A549 treated with ZK216348 at 1 μM for 4 hours (cell line): ENCODE measurements at places on chromosomes 1 and 21. TPM values are rescaled to one million over a fixed set of nuclear protein-coding genes. Genes with fewer than 3 reads are reported as not detected.

LEMD1 gene
- not detected in 5 replicates for total RNA-seq

USP1 gene
- total RNA-seq, result 14.1 to 32.3 TPM (median 20.2 TPM) in 5 replicates

F13B gene
- total RNA-seq, result 0.14 to 0.38 TPM in 2 of 5 replicates, not detected in the others

C1orf210 gene
- total RNA-seq, result not detected in 5 replicates

CFHR5 gene
- total RNA-seq, result not detected in 5 replicates

TRPM2 gene
- total RNA-seq, result 4.8 to 9.0 TPM (median 8.0 TPM) in 5 replicates

NFASC gene
- 0.83 to 1.9 TPM (median 1.0 TPM) in 5 replicates for total RNA-seq

NHLH1 gene
- total RNA-seq, result 0.34 to 0.79 TPM (median 0.47 TPM) in 5 replicates

SLC6A9 gene
- total RNA-seq, result 9.0 to 21.2 TPM (median 16.9 TPM) in 5 replicates

CYP4B1 gene
- not detected in 5 replicates for total RNA-seq

C1QTNF12 gene
- total RNA-seq, result 1.2 to 2.6 TPM (median 2.0 TPM) in 4 of 5 replicates, not detected in the other

RHOC gene
- total RNA-seq, result 360 to 386 TPM (median 367 TPM) in 5 replicates

ADAMTS5 gene
- total RNA-seq, result not detected in 5 replicates

ZNF326 gene
- 17.6 to 26.1 TPM (median 18.7 TPM) in 5 replicates for total RNA-seq

PTPN7 gene
- total RNA-seq, result 0.05 to 0.26 TPM in 2 of 5 replicates, not detected in the others

TMEM52 gene
- 0.32 to 1.7 TPM (median 0.82 TPM) in 5 replicates for total RNA-seq

HSPG2 gene
- 34.8 to 81.3 TPM (median 65.2 TPM) in 5 replicates for total RNA-seq

CLCC1 gene
- 14.9 to 18.9 TPM (median 17.4 TPM) in 5 replicates for total RNA-seq

PTGFRN gene
- 14.4 to 16.7 TPM (median 15.2 TPM) in 5 replicates for total RNA-seq

KCNJ9 gene
- not detected in 5 replicates for total RNA-seq

UBL4B gene
- total RNA-seq, result not detected in 5 replicates

PCP4L1 gene
- total RNA-seq, result 0.11 TPM in 1 of 5 replicates, not detected in the others

HHAT gene
- total RNA-seq, result 1.6 to 2.3 TPM (median 1.7 TPM) in 5 replicates

LTN1 gene
- 3.0 to 8.0 TPM (median 6.1 TPM) in 5 replicates for total RNA-seq

C1orf185 gene
- not detected in 5 replicates for total RNA-seq

TMPRSS2 gene
- total RNA-seq, result 0.07 TPM in 1 of 5 replicates, not detected in the others

OR2M3 gene
- total RNA-seq, result not detected in 5 replicates

EYA3 gene
- 5.2 to 7.0 TPM (median 6.2 TPM) in 5 replicates for total RNA-seq

NLRP3 gene
- not detected in 5 replicates for total RNA-seq

ADSS2 gene
- total RNA-seq, result 38.4 to 54.4 TPM (median 49.2 TPM) in 5 replicates

ATP6V1G3 gene
- total RNA-seq, result not detected in 5 replicates

C4BPA gene
- 0.33 to 0.86 TPM (median 0.78 TPM) in 5 replicates for total RNA-seq

RNU1-4 gene
- not detected in 5 replicates for total RNA-seq

VHLL gene
- not detected in 5 replicates for total RNA-seq

PARK7 gene
- total RNA-seq, result 326 to 410 TPM (median 358 TPM) in 5 replicates

PSRC1 gene
- 16.1 to 25.4 TPM (median 24.0 TPM) in 5 replicates for total RNA-seq

TMOD4 gene
- total RNA-seq, result 0.66 to 0.74 TPM in 2 of 5 replicates, not detected in the others

RABGGTB gene
- 59.5 to 87.0 TPM (median 65.8 TPM) in 5 replicates for total RNA-seq

RIMKLA gene
- total RNA-seq, result 0.50 to 1.1 TPM (median 0.87 TPM) in 5 replicates

MEGF6 gene
- total RNA-seq, result 6.0 to 17.3 TPM (median 10.8 TPM) in 5 replicates

SLC30A10 gene
- total RNA-seq, result 0.04 TPM in 1 of 5 replicates, not detected in the others
